ENCODE measurements at places on chromosomes 13 and 19.

DNA sequence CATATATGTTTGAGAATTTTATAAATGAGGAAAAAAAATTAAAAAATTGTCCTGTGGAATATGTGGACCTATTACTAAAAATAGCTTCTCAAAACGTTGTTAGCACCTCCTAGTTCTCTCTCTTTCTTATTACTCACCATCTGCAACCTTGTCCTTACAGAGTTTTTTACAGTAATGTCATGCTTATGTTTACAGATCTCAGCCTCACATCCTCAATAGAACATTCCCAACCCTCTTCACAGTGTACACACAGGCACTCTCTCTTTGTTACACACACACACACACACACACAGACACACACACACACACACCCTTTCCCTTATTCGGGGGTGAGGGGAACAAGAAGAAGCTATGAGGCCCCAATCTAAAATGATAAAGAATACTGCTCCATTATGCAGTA lies 197.7 kb downstream of the SLITRK6 start:
- DNase-seq, result no peak

DNA sequence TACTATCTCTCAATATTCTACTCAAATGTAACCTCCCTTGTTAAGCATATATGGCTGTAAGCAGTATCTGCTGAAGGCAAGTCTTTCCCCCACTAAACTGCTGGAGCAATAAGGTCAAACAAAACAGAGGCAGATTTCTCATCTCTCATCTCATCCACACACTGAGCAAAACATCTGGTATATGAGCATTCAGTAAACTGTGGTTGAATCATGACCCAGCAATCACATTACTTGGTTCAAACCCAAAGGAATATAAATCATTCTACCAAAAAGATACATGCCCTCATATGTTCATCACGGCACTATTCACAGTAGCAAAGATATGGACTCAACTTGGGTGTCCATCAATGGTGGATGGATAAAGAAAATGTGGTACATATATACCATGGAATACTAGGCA lies 344.4 kb downstream of the SUCLA2 start:
- DNase-seq, result no peak

DNA sequence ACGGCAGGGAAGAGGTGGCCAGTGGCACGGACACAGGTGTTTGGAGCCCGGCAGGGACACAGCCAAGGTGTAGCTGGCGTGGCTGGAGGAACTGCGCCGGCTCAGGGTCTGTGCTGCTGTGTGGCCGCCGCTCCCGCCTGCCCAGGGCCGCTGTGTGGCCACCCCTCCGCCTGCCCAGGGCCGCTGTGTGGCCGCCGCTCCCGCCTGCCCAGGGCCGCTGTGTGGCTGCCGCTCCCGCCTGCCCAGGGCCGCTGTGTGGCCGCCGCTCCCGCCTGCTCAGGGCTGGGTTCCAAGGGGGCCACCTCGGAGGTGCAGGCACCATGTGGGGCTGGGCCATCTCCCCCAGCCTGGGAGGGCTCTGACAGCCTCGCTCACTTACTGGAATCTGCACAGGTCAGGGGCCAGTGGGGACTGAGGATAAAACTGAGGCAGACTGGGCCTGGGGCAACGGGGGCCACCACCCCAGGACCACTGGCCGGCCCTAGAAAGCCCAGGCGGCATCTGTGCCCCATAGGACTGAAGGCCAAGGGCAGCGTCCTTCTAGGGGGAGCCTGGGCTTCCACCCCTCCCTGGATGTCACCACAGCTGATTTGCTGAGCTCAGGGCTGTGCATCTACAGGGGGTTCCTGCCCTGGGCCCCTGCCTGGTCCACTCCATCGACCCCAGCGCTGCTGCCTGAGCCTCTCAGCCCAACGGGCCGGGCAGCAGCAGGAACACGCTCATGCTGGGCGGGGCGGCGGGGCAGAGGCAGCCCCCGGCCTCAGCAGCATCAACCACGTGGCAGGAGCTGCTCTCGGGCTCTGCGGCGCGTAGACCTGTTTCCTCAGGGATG lies 21.5 kb downstream of the C13orf46 start:
- no peak for DNase-seq

DNA sequence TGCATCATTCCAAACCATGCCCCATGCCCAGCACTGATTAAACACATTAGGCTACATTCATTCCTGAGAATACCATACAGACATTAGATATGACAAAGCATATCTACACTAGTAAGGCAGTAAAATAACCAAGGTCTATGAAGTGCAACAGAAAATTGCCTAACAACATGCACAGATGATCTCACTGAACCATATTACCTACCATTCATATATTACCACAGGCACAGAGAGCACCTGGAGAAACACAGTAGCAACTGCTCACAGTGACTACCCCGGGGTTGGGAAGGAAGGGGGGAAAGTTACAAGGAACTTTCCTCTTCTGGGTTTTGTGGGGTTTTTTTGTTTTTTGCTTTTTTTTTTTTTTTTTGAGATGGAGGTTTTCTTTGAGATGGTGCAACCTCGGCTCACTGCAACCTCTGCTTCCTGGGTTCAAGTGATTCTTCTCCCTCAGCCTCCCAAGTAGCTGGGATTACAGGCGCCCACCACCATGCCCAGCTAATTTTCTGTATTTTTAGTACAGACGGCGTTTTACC lies 669.6 kb downstream of the UQCRFS1 start:
- DNase-seq, result no peak

GRCh38 chr19:46537136-46538097 lies 41.8 kb upstream of the PNMA8B start:
- no peak for DNase-seq

GRCh38 chr13:48492470-48493065 lies 40.3 kb downstream of the RCBTB2 start:
- DNase-seq, result no peak

DNA sequence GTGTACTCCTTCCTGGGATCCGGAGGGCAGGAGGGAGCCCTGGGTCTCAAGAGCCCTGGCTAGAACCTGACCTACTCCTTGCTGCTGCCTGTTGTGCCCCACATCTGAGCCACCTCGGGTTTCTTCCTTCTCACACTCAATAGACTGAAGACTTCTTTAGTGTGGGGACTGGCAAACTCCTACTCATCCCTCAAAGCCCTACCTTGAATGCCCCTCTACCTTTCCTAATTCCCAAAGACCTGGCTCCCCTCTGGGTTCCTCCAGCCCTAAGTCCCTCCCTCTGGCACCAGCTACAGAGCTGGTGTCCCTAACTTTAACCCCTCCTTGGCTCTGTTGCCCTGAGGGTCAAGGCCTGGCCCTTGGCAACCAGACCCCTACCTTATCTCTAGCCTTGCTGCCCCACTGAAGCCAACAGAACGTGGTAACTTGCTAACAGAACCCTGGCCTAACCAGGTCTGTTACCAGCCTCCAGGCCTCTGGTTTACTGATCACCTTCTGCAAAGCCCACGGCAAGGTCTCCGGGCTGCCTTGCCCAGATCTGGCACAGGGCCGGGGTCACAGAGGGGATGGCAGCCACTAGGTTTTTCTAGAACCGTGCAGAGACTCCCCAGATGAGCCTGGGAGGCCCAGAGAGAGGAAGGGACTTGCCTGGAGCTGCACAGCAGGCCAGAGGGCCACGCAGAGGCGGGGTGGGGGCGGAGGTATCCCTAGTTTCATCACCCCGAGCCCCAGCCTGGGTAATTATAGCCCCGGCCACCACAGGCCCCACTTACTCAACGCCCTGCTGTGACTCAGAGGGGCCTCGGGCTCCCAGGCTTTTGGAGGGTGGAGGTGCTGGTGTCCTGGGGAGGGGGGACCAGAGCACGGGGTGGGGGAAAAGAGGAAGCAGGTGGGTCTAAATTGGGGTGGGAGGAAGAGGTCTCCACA lies 15.3 kb downstream of the ZBTB7A start:
- no peak for DNase-seq

DNA sequence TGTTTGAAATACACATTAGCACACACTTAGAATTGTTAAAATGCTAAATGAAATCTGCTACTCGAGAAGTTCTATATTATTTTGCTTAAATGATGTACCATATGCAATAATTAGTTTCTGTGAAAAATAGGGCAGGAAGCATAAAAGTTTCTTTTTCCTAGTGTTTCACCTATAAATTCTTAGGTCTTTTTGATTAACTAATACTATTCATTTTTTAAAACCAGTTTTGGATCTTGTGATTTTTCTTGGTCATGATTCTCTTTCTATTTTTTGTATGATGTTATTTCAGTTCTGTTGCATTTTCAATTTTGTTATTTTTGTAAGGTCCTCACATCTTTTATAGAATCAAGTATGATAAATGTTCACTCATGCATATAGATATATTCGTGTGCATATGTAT lies 66.1 kb downstream of the URI1 start:
- no peak for DNase-seq

GRCh38 chr19:2883686-2884439 lies 16.7 kb downstream of the ZNF556 start:
- DNase-seq, result no peak

- DNase-seq, result no peak
Observed at GRCh38 chr19:55467236-55468053, 2.9 kb upstream of the C19orf85 start.

DNA sequence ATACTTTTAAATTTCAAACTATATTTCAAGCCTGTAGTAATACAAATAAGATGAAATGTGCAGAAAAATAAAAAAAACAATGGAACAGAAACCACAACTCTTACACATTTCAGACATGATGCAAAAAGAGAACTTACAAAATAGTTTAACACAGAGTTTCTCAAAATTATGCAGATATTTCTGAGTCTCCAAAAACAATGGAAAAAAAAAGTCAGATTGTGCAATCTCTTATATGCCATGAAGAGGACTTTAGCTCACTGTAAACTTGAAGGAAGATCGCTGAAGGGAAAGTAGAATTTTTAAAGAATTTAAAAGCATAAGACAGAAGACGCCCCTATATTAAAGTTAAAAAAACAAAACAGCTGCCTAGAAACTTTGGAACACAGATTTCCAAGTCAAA lies 20.4 kb downstream of the ZNF708 start:
- no peak for DNase-seq

DNA sequence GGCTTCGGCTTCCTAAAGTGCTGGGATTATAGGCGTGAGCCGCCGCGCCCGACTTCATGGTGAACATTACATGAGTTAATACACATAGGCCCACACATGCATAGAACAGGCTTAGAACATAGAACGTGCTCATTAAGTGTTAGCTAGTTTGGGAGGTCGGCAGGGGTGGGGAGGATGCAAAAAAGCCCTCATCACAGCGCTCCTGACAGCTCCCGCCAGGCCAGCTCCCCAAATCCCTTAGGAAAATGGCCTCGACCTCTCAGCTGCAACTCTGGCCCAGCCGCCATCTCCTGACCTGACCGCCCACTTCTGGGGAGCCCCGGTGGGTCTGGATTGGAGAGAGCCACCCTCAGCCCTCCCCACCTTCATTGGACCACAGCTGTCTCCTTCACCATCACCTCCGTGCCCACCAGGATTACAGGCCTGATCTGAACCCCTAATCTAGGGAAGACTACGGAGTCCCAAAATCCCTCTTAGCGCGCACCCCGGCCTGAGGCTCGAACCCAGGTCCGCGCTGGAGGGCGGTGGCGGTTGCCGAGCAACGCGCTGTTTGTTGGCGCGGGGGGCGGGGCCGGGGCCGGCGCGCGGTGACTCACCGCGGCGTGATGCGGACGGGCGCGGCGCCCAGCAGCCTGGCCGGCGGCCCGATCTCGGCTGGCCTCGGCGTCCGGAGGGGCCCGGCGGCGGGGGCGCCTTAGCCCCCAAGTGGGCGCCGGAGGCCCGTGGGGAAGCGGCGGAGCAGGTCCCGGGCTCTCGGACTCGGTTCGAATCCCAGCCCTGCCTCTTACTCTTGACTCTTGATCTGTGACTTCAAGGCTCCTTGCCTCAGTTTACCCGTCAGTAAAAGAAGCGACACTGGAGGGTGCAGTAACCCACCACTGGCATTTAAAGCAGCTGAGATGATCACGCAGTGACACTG lies 26.7 kb upstream of the NANOS3 start:
- no peak for DNase-seq

All from retinal pigment epithelial cell (primary cell).